ENCODE measurements at places on chromosomes 16 and 17.

DNA sequence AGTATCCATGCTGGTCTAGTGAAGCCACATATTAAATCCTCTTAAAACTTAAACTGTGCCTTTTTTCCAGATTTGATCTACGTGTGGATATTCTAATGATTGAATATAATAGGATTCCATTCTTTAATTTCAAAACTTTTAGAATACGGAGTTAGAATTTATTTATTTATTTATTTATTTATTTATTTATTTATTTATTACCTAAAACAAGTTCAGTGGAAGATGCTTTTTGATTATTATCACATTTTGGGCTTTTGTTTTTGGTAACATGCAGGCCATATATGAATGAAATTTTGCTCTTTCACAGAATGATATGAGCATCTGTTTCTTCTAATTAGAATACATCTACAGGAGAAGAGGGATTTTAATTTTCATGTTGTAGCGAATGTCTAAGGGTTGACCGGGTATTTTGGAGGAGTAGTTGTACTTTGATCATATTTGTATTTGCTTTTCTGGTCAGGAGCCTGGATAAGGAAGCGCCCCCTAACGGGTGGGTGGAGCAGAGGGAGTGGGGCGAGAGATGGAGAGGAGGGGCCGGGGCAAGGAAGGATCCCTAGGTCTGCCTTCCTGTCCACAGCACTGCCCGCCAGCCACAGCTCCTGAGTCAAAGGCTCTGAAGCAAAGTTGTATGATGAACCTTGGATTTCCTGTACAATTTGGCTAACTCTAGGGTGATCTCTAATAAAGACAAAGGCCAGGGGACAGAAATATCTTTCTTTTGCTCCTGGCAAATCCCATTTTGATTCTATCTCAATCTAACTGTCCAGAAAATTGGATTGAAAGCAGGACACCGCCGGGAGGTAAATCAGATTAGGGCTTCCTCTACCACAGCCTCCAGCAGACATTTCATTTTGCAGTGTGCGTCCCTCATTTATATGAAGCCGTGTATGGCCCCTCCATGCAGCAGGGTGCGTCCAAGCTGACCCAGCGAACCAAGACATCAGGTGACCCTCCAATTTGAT, 149.1 kb downstream of the PRKCA start:
- no peak for DNase-seq

GRCh38 chr17:65182233-65182632, 45.1 kb downstream of the RGS9 start:
- no peak for DNase-seq

GRCh38 chr17:38454532-38454931, 26.3 kb downstream of the ARHGAP23 start:
- DNase-seq: no peak

GRCh38 chr17:74768069-74768762, 7.9 kb downstream of the NAT9 start:
- DNase-seq: no peak

DNA sequence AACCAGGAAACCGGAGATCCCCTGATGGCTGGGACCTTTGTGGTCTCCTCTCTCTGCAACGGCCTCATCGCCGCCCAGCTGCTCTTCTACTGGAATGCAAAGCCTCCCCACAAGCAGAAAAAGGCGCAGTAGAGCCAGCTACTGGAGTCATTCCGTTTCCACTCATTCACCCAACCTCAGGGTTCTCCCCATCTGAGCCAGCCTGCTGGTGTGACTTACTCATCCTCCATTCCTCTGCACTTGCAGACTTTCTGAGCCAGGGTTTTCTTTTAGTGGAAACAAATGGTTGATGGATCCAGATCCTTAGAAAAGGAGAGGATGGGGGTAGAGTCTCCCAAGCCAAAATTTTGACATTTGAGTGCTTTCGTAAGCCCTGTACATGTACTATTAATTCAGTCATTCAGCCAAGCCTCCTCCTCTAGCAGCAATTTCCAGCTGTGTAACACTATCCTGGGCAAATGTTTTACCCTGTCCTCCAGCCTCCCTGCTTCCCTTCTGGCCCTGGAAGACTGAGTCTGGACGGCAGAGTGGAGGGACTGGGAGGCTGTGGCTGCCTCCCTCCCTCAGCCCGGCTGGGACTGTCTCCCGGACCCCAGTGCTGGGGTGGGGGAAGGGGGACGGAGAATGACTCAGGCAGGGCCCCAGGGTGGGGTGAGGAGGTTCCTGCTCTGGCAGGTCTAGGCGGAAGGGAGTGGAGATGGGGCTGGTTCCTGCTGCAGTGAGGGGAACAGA, 2.3 kb downstream of the SOX15 start:
- DNase-seq: no peak

DNA sequence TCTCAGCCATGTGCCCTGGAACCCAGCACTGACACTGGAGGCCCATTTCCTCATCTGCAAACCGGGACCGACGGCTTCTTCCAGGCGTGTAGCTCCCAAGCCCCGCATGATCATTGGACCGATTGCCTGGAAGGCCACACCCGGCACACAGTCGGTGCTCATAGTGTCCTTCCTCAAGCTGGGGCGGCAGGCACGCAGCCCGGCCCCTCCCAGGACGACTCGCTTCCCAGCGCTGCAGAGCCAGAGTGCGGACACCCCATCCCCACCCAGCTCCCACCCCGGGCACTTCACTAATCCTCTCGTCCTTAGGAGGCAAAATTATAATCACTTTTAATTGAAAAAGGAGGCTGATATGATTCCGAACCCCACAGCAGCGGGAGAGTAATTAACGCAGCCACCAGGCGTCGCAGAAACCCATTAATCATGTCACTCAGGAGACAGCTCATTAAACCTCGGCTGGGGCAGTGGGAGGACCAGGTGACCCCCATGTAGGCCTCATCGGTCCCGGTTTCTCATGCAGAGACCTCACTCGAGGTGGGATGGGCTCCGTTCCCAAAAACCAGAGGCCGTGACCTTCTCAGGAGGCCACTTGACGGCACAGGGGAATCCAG, 33.1 kb downstream of the ZNF469 start:
- DNase-seq: no peak

GRCh38 chr16:12881182-12881581, 20.2 kb upstream of the SHISA9 start:
- no peak for DNase-seq

GRCh38 chr16:86448306-86448890, 61.9 kb upstream of the FOXF1 start:
- DNase-seq: no peak

- DNase-seq: no peak
These were observed 246.4 kb downstream of the XYLT1 start for GRCh38 chr16:17224350-17224749.

DNA sequence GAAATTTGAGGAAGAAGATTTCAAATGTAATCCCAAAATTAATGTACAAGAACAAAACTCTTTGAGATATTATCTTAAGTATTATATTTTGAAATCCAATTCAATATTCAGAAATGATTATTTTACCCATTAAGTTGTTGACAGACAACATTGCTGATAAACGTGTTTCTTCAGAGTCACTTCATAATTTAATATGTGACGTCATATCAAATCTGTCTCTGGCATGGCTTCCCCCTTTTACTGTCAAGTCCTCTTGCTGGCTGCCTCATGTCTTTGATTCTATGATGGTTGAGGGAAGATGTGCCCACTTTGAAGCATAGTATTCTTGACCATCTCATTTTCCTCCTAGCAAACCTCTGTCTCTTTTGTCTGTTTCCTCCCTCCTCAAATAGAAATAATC, 1257.1 kb upstream of the GOT2 start:
- DNase-seq: no peak

DNA sequence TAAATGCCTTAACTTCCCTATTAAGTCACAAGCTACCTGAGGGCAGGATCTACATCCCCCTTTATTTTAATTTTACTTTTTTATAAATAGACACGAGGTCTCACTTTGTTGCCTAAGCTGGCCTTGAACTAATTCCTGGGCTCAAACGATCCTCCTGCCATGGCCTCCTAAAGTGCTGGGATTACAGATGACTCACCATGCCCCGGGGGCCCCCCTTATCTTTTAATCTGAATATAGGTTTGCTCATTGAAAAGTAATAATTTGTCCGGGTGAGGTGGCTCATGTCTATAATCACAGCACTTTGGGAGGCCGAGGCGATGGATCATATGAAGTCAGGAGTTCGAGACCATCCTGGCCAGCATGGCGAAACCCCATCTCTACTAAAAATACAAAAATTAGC, 14.2 kb downstream of the ETV4 start:
- DNase-seq: no peak

DNA sequence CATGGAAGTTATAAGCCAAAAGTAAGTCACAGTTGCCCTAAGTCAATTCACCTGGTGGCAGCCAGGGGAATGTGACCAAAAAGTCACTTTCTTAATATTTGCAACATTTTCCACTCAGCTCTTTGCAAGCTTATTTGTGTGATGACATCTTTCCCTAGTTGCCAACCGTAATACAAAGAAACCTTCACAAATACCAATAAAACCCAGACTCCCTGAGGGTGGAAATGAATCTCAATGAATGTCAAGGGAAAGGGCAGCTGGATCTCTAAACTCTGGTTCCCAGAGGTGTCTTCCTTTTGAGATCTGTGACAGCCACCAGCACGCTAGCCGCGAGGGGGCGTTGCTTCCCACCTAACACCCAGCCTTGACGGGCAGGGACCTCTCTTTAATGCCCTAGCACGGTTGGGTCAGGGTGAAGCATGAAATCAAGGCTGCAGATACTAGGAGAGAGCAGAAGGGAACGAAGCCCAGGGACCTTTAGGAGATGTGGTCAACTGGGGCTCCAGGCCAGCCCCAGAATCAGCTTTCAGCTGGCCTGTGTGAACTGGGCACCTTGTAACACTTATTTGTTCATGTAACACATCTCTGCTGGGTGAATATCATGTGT, 82.2 kb downstream of the CMC2 start:
- no peak for DNase-seq

DNA sequence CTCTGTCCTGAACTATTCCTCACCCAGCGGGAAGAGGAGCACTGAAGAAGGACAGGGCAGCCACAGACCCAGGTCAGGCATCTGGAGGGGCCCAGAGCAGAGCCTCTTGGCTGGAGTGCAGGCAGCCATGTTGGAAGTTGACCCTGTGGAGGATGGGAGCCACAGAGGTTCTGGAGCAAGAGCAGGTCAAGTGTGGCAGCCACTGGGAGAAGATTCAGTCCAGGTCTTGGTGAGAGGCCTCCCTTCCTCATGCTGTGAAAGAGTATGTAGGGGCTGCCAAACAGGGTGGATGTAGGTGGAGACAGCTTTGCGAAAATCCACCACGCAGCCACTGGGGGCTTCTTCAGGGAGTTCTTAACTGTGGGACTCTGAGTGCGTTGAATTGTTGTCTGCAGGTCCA, 590 bp upstream of the CD79B start:
- no peak for DNase-seq

DNA sequence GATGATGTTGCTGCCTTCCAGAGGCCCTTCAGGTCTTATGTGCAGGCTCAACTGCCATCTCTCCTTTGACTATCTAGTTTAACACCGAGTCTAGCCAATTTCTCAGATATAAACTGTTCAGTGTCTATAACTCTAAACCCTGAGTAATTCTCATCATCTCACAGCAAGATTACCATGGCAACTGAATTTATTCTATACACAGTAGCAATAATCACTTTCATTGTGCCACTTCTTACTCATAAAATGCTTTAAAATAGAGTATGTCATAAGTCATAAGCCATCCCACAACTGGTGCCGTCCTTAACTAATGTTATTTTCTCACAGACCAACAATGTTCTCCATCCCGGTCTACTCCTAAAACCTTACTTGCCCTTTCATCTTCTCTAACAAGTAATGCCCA, 45.0 kb downstream of the SYNRG start:
- DNase-seq: no peak

DNA sequence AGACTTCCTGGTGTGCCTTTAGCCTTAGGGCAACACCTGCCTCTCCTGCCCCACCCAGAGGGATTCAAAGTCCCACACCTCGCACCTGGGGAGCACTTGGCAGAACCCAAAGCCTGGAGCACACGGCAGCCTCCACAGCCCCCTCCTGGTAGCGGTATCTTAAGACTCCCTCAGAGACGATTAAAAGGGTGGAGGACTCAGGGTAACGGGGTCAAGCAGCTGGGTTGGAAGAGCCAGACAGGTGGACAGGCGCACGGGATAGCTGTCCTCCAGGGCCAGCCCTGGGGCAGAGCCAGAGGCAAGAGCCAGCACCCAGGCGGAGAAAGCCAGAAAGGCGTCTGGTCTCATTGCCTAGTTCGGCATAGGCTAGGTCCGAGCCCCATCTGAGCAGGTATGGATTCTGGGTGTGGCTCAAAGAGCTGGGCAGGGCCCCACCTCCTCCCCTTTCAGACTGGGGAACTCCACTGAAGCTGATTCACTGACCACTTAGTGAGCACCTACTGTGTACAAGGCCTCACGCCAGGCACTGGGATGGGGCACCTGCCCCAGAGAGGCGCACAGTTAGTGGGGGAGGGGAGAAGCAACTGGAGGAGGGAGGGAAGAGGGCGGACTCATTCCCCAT, 55.0 kb upstream of the MEAK7 start:
- DNase-seq: no peak

- no peak for DNase-seq
These were observed 36.1 kb downstream of the SNX11 start for GRCh38 chr17:48143629-48144028.

- no peak for DNase-seq
These were observed 8.9 kb downstream of the MYH10 start for GRCh38 chr17:8621585-8621984.

DNA sequence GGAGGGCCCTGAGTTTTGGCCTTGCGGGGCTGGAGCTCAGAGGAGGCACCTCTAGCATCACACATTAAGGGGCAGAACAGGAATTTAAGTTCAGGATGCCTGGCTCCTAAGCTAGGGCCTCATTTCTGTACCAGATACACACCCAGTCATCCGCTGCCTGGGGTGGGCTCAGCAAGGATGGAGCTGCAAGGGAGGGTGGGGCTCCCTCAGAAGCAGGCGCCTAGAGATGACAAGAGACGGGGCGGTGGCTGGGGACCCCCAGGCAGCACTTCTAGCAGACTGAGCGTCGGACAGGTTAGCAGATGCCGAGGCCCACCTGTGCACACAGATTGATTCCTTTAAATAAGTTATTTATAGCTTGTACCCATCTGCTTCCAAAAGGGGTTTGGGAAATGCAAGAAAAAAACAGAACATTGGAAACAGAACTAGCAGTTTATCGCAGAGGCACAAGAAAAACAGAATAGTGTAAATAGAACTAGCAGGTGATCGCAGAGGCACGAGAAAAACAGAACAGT, 47.6 kb upstream of the CBFA2T3 start:
- DNase-seq: no peak

- DNase-seq: peak; percentile 52
These were observed at the start of gene RDM1 for GRCh38 chr17:35930211-35931065. Gene RDM1 (minus strand): TSS chr17:35930773. CDS start chr17:35930727, 46 bp downstream.
